NCI-H2107 (cell line): ENCODE measurements at places on chromosomes 3 and 15.

DNA sequence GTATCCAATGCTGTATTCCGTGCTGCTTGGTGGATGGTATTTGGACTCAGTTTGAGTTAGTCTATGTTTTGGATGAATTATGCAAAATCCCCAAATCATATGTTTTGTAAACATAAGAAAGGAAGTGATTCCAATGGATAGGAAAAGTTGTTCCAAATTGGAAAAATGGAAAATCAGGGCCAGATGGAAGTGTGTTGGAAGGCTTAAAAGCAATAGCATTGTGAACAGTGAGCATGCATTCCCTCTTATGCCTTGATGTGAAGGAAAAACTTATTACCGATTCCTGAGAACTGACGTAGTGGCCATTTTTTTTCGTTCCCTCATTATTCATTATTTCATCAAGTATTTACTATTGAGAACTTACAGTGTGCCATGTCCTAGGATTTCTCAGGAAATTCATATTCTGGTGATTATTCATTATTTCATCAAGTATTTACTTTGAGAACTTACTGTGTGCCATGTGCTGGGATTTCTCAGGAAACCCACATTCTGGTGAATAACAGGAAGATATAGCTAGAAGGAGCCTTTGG is 144.1 kb upstream of the TPRG1 start:
- no peak for DNase-seq

GRCh38 chr3:131898346-131898745 is 136.5 kb downstream of the CPNE4 start:
- DNase-seq = no peak

GRCh38 chr15:52493968-52494367 is 34.7 kb downstream of the MYO5A start:
- no peak for DNase-seq

DNA sequence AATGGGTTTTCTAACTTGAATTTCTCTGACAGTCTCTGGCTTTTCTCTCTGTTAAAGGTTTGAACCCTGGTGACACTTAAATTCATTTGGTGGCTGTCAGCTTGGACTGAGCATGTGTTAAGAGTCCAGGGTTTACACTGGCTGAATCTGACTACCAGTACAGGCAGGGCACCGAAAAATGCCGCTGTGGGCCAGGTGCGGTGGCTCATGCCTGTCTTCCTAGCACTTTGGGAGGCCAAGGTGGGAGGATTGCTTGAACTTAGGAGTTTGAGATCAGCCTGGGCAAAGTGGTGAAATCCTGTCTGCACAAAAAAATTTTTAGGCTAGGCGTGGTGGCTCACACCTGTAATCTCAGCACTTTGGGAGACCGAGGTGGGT is 1.8 kb downstream of the MANF start:
- no peak for DNase-seq

- no peak for DNase-seq
Observed at GRCh38 chr3:195790901-195791300, 20.8 kb downstream of the MUC4 start.
